ENCODE measurements at places on chromosomes 13 and 19.

DNA sequence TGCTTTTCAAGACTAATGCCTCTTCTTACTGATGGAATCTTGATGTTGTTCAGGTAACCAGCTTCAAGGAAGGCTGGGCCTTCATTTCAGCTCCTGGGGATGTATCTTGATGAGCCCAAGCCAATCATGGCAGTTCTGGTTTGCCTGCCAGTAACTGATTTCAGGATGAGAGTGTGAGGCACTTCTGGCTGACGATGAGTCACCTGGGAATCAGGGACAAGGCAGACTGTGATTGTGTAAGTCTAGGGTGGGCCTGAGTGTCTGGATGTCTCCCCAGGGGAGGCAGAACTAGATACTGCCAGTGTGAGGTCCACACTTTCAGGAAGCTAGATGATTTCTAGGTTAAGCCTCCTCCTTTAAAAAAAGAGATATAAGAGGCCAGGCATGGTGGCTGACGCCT lies 77.3 kb upstream of the KL start:
- no peak for DNase-seq

- DNase-seq, result no peak
Measured at GRCh38 chr13:65722506-65722905, 1507.6 kb downstream of the PCDH9 start.

DNA sequence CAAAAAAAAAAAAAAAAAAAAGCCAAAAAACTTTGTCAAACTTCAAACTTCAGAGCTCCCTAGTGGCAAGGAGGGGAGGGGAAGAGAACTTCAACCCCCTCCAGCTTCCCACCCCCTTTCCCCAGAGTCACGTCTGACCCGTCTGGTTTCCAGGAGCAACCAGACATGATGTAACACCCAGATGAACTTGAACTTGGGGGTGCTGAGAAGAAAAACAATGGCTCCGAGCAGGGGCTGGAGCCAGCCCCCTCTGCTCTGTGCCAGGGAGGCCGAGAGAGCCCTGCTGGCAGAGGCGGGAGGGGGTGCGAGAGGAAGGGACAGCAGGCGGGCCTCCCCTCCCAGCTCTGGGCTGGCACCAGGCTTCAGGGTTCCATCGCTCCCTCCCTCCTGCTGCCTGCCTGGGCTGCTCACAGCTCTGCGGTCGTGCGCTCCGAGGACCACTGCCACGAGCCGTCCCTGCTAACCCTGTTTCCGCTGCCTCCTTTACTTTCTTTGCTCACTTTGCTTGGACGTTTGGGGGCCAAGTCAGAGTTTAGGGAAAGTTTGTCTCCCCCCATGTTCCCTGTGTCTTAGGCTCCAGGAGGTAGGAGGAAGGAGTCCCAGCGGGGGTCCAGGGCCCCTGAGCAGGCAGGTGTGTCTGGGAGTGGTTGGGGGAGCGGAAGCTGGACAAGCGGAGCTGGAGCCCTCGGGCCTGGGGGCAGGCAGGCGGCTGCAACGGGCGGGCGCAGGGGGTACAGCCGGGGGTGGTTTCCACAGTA lies 11.1 kb downstream of the LYL1 start:
- no peak for DNase-seq

DNA sequence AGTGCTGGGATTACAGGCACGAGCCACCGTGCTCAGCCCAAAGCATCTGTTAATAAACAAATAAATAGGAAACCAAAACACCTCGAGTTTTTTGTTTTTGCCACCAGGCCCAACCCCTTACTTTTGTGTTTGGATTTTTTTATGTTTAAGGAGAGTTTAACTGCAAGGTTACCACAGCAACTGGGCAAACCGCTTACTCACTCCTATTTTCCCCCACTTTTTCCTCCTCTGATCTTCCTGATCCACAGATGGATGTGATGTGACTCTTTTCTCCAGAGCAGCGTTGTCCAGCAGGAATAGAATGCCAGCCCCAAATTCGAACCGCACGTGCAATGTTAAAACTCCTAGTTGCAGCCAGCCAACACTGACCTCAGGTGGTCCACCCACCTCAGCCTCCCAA lies 2.1 kb upstream of the PNMA8B start:
- DNase-seq, result no peak

DNA sequence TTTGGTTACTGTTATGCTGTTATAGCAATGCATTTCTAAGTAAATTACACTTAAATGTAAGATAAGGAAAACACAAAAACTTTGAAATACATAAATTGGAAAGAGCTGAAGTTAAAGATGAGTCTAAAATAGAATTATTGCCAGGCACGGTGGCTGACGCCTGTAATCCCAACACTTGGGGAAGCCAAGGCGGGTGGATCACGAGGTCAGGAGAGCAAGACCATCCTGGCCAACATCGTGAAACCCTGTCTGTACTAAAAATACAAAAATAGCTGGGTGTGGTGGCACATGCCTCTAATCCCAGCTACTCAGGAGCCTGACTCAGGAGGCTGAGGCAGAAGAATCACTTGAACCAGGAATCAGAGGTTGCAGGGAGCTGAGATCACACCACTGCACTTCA lies 905.4 kb upstream of the GPC6 start:
- no peak for DNase-seq

- DNase-seq, result peak; percentile 64
Measured at GRCh38 chr13:110560601-110561343, 750 bp downstream of the RAB20 start.

DNA sequence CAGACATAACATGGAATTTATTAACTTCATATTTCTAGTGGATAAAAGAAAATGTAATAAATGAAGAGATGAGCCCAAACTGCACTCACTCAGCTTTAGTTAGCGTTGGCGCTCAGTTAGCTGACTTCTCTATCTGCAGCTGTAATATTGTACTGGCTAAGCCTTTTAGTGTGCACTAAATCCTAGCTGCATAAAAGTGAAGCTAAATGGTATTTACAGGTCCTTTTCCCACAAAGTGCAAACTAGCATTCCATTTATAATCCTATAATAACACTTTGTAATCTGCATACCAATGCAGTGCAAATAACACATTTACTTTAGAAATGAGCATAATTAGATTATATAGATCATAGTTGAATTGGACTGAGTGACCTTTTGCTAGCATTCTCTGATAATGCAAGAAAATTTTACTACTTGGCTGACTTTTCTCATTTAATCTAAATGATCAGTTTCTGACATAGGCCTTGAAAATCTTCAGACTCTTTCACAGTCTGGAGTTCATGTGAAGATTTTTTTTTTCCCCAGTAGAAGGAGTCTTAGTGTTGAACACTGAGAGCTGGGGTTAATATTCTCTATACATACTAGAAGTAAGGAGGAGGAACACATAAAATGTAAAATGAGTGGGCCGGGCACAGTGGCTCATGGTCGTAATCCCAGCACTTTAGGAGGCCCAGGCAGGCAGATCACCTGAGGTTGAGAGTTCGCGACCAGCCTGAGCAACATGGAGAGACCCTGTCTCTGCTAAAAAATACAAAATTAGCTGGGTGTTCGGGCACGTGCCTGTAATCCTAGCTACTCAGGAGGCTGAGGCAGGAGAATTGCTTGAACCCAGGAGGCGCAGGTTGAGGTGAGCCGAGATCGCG lies 1426.4 kb downstream of the PCDH9 start:
- no peak for DNase-seq

- DNase-seq, result no peak
Measured at GRCh38 chr13:37401721-37402120, 196.8 kb downstream of the POSTN start.

DNA sequence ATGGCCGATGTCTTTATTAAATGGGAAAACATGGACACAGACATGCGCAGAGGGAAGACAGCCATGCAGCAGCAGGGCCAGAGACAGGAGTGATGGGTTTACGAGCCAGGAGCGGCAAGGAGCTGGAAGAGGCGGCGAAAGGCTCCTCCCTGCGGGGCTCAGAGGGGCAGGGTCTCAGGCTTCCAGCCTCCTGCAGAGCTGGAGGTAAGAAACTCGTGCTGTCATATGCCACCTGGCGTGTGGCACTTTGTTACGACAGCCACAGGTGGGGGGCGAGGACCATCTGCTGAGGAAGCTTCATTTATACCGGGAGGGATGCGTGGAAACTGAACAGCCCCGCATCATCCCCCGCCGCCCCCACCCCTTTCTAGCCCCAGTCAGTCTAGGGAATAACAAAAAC lies 52.0 kb upstream of the SPACA7 start:
- no peak for DNase-seq

DNA sequence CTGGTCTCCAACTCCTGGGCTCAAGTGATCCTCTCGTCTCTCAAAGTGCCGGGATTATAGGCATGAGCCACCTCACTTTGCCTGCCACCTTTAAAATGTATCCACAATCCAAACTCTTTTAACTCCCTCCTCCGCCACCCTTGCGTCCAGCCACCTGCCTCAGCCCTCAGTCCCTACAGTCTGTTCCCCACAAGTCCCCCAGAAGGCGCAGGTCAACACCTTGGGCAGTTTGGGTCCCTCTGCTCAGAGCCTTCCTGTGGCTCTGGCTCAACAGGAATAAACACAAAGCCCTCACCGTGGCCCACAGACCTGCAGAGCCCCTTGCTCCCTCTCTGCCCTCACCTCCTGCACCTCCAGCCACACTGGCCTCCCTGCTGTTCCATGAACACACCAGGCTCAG lies 7.5 kb upstream of the EMC10 start:
- DNase-seq, result no peak

Measured in GM20000 (cell line).